ENCODE measurements at places on chromosomes 2 and 18.

DNA sequence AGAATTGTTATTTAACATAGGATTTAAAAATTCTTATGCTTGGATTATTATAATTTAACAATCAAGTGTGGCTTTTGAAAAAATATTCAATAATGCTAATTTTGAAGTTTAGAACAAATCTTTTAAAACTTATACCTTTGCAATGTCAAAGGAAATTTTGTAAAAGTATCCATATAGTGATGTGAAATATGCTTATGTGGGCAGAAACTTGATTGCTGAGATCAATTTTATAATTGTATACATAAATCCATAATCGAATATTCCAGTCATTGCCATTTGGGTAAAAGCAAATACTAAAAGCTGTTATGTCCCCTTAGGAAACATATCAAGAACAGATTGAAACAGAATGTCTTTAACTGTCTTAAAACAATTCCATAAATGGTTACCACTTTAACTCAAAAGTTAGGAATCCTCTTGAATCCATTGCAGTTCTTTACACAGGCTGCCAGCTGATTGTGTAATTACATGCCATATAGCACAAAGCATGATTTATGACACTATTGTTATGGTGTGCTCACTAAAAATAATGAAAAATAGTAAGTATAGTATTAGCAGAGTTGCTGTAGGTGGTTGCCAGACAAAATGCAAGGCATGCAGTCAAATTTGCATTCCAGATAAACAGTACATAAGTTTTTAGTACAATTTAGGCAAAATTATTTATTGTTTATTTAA is 24.2 kb downstream of the PLCL1 start:
- no peak for DNase-seq

DNA sequence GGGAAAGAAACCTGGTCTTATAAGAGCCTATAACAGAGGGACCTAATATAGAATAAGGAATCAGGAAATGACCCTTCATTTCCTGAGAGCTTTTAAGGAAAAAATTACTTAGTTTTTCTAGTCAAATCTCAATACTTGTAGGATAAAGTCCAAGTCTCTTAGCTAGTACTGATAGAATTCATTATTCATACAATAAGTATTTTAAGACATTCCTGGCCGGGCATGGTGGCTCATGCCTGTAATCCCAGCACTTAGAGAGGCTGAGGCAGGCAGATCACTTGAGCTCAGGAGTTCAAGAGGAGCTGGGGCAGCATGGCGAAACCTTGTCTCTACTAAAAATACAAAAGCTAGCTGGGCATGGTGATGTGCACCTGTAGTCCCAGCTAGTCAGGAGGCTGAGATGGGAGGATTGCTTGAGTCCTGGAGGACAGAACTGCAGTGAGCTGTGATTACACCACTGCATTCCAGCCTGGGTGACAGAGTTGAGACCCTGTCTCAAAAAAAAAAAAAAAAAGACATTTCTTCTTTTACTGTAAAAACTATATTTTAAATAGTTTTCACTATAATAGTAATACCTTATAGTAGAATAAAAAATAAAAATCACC is 3.2 kb downstream of the RAB3GAP1 start:
- no peak for DNase-seq

GRCh38 chr2:36476411-36476810 is 120.8 kb downstream of the CRIM1 start:
- DNase-seq, result no peak

GRCh38 chr18:77073336-77074093 is 59.1 kb downstream of the MBP start:
- DNase-seq, result peak; percentile 79

DNA sequence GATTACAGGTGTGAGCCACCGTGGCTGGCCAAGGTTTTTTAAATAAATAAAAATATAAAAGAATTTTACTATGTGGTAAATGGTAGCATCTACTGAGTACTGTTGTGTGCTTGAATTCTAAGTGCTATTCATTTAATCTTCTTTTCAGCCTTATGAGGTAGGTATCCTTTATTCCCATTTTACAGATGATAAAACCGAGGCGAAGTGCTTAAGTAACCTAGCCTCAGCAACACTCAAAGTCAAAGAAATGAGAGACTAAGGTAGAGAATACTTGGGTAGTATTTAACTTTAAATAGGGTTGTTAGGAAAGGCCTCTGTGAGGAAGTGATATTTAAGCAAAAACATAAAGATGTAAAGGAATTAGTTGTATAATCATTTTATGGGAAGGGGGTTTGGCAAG is 5.7 kb upstream of the THOC1 start:
- no peak for DNase-seq

GRCh38 chr2:23480957-23481797 is 96.2 kb downstream of the KLHL29 start:
- no peak for DNase-seq

Data from activated CD4-positive, alpha-beta T cell treated with anti-CD3 and anti-CD28 coated beads, Interleukin-2, amount 50 U/mL, for 16 hours (primary cell).